ENCODE measurements at places on chromosomes 5 and 9.

DNA sequence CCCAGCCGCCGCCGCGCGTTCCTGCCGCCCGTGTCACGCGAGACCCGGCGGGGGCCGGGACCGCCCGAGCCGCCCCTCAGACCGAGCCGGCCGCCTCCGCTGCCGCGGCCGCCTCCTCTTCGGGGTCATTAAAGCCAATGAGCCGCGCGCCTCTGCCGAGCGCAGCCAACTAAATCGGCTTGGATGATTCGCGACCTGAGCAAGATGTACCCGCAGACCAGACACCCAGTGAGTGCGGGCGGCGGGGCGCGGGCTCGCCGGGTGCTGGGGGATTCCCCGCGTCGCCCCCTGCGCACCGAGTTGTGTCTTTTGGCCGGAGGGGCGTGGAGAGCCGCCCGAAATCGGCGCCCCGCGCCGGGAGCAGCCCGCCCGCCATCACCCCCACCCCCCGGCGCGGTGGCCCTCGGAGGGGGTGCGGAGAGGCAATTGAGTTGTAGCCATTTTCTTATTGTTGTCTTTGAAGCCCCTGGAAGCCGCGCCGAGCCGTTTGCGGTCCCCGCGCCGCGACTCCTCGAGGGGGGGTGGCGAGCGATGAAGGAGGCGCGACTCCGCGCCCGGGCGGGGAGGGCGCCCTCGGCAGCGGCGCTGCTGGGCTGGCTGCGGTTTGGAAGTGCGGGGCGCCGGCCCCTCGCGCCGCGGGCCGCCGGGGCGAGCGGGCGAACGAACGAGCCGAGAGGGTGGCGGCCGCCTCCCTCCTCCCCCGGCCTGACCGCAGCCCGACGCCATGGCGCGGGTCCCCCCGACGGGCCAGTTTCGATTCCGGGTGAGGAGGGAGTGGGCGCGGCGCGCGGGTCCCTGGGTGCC is 1.0 kb downstream of the TLE4 start:
- peak; percentile 52 for DNase-seq

DNA sequence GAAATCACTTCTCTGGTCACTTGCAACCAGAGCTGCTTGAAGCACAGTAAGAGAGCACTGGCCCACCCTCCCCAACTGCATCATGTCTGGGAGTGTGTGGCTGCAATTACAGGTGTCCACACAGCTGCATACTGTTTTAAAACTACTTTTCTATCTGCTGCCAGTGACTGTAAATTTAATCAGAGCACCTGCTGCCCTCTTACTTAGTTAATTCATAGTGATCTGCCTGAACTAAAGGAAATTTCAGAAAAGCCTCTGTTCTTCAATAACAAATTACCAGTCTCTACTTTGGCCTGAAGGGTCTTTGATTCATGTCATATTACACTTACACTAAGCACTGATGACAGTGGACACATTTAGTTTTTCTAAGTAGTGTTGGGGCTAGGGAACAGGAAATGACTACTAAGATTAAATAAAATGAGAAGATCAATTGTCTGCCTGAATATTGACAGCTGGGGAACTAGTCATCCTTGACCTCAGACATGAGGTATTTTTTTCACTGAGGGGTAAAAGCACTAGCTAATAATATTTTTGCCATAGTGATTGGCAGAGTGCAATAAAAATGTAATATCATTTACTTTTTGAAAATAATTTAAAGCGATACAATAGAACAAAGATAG is 788.9 kb upstream of the GRAMD2B start:
- no peak for DNase-seq

GRCh38 chr9:114413861-114414301 is 26.1 kb upstream of the AKNA start:
- DNase-seq: peak; percentile 61

- peak; percentile 84 for DNase-seq
Observed at GRCh38 chr5:74684900-74685851, at the start of gene HEXB. Gene HEXB, plus strand, starts transcription at chr5:74685233. Its CDS starts 28 bp downstream, at chr5:74685261.

- peak; percentile 91 for DNase-seq
Observed at GRCh38 chr5:142977363-142978051, 207.3 kb downstream of the ARHGAP26 start.

- no peak for DNase-seq
Observed at GRCh38 chr9:91415290-91415689, 8.3 kb downstream of the NFIL3 start.

DNA sequence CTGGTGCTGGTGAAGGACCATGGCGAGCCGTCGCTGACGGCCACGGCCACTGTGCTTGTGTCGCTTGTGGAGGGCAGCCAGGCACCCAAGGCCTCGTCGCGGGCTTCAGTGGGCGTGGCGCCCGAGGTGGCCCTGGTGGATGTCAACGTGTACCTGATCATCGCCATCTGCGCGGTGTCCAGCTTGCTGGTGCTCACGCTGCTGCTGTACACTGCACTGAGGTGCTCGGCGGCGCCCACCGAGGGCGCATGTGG is 2.2 kb downstream of the PCDHA10 start:
- DNase-seq: no peak

DNA sequence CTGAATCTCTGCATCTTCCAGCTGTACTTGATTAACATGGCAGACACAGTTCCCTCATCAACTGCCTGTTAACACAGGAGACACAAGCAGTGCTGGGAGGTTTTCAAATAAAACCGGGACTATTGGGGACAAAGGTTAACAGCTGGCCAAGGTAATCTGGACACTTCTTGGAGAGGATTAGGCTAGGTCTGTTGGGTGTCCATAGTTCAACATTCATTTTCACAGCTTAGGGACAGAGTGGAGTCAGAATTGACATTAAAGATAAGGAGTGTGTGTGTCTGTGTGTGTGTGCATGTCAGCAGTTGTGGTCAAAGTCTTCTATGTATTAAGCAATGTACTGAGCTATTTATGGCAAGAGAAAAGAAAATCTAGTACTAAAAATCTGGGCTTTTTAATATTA is 216.2 kb downstream of the MED10 start:
- no peak for DNase-seq

DNA sequence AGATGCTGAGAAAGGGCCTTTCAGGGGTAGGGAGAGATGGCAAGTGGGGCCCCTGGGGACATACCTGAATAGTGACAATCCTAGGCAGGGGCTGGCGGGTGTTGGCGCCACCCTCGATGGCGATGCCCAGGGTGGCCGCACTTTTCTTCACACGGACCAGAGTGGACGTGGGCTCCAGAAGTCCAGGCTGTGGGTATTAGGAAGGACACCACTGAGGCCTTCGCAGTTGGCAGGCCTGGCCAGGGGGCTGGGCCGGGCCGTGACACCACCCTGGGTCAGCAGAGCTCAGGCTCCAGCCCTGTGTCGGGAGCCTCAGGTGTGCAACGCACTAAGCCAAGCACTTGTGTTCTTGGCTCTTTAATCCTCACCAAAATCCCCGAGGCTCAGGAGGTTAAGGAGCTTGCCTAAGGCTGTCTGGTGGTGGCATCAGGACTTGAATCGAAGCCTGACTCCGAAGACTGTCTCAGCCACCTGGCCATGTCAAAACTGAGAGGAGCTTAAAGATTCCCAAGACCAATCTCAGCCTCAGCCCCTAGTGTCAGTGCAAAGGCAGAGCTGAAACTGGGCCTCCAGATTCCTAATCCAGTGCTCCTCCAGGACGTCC is 15.5 kb upstream of the AKNA start:
- DNase-seq: no peak

- no peak for DNase-seq
Observed at GRCh38 chr5:62909326-62909725, 330.7 kb downstream of the LRRC70 start.

DNA sequence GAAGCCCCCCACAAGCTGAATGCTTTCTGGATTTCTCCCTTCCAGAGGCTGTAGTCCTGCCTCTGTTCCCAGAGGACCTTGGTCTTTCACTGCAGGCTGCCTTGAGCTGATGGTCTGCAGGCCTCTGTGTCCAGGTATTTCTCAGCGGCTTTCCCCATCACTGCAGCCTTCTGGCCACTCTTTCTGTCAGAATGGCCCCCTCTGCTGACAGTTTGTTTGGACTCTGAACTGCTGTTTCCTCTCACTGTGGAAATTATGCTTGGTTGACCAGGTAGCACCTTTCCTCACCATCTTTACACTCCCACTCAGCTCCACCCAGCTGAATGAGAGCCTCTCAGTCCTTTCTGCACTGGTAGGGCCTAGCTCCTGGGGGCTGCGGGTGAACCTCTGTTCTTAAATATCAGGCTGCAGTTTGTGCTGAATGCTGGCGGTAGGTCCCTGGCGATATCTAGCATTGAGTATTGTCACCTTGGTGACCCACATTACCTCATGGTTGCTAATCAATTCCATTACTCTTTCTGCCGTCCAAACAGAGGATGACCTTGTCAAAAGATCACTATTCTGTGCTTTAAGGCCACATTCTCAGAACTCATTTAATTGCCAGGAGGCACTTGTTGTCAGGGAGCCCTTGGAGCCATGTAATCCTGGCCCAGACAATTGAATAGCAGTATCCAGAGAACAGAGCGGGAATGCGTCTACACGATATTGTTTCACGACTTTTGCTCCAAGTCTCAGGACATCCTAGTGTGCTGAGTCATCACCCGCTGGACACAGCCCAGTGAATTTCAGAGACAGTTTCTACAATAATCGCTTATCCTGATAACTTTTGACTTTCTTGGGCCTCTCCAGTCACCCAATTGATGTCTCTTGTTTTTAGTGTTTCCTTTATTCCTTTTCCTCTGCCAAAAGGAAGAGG is 230.2 kb downstream of the TENT4A start:
- no peak for DNase-seq

DNA sequence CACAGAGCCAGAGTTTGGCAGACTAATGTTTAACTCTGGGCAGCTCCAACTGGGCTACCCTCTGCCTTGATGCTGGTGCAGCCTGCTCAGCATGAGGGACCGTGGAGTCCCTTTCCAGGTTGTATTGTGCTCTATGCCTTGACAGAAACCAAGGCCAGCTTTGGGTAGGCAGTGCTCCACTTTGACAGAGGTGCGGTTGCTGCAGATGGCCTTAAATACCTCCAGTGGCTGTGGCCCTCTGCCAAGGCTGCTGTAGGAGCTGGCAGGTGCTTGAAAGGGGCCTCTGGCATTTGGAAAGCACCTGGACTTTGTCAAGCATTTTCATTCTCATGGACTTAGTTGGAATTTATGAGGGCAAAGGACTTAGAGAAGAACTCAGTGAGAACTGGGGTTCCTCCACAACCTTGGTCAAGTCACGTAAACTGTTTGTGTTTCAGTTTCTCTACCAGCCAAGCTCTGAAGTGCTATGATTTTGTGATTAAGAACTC is 249.7 kb upstream of the ZNF462 start:
- no peak for DNase-seq

DNA sequence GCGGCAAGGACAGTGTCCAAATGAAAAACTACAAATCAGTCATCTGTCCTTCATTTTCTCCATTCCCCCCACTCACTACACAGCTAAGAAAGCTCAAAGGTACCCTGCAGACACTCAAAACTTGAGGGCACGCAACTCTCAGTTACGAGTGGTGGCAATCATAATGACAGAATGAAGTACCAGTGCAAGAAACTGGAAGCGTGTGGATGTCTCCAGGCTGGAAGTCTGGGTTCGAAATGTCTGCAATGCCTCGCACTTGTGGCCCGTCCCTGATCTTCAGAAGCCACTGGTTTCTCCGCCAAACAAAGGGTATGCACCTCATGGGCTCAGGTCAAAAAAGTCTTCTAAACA is 597 bp upstream of the CENPH start:
- no peak for DNase-seq

DNA sequence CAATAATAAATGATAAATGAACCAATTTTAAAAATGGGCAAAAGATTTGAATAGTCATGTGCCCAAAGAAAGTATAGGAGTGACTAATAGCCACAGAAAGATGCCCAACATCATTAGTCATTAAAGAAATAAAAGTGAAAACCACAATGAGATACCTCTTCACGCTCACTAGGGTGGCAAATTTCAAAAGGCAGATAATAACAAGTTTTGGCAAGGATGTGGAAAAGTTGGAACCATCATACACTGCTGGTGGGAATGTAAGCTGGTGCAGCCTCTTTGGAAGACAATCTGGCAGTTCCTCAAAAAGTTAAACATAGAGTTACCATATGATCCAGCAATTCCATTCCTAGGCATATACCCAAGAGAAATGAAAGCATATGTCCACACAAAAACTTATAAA is 1819.8 kb downstream of the MAT2B start:
- DNase-seq: peak; percentile 6

- peak; percentile 48 for DNase-seq
Observed at GRCh38 chr5:145943674-145944121, 7.3 kb downstream of the SH3RF2 start.

GRCh38 chr9:4661165-4661564 is 929 bp upstream of the PLPP6 start:
- peak; percentile 33 for DNase-seq

DNA sequence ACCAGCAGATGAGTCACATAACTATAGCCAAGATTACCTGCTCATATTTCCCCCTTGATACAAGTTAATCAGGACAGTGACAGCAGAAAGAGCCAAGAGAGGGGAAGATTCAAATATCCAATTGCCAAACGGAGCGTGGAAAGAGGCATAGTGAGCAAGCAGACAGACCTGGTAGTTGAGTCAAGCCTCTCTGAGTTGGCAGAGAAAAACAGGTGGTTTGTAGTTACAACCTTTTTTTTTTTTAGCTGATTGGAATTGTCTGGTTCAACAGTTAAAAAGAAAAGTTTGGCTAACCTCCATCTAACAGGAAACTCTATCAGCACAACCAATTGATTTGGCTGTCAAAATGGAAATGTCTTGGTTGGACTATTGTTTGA is 272.1 kb downstream of the TLE1 start:
- DNase-seq: no peak

DNA sequence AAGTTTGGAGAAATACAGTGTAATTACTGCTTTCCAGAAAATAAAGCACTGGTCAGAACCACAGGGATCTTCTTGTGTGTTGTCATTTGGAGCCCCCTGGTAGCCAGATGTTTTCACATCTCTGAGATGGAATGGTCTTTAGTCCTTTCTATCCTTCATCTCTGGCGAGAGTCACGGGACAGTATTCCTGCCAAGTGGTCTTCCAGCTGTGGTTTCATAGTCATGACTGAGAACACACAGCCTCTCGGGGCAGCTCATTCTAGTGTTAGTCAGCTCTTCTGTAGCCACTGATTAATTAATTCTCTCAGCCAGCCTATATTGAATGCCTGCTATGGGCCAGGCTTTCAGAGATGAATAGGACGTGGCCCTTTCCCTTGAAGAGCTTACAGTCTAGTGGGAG is 34.1 kb downstream of the HMGXB3 start:
- peak; percentile 94 for DNase-seq

DNA sequence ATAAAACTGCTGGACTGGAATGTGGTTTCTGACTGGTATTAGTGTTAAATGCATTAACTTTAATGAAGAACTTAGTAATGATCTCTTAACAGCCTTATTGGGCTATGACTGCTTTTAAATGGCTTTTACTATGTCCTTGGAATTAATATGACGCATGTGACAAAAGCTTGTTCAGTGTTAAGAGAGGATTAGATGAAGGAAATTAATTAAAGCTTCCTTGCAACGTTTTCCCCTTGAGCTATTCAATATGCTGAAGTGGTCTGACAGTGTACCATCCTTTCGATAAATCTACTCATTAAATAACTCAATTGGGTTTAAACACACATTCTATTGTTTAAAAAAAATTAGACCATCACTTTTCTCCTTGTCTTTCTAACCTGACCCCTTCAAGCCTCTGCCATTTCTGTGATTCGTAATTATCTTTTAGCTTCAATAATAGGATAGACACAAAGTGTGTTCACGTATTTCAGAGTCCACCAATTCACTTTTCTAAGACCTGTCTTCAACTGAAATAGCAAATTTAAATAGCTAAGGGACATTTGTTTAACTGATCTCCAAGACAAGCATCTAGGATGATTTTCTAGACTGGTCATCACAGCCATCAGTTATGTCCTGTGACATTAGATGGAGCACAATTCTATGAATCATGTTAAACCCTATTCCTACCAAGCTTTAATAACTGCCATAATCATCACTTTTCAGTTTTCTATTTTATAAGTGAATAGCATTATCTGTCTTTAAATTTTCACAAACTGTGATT is 1258.0 kb upstream of the CDH9 start:
- DNase-seq: no peak
